ENCODE measurements at places on chromosomes 7 and 10. TPM values are rescaled to one million over a fixed set of nuclear protein-coding genes. Genes with fewer than 3 reads are reported as not detected.

The INMT gene
- total RNA-seq = 9.5 TPM

The PPIF gene
- total RNA-seq = 34.0 TPM

The PHKG1 gene
- total RNA-seq = 29.3 TPM

The IRF5 gene
- 9.4 TPM for total RNA-seq

The OR2A5 gene
- not detected for total RNA-seq

All from metanephros (tissue), 2 donors.